ENCODE measurements at places on chromosomes 5 and 9. TPM values are rescaled to one million over a fixed set of nuclear protein-coding genes. Genes with fewer than 3 reads are reported as not detected.

DNA sequence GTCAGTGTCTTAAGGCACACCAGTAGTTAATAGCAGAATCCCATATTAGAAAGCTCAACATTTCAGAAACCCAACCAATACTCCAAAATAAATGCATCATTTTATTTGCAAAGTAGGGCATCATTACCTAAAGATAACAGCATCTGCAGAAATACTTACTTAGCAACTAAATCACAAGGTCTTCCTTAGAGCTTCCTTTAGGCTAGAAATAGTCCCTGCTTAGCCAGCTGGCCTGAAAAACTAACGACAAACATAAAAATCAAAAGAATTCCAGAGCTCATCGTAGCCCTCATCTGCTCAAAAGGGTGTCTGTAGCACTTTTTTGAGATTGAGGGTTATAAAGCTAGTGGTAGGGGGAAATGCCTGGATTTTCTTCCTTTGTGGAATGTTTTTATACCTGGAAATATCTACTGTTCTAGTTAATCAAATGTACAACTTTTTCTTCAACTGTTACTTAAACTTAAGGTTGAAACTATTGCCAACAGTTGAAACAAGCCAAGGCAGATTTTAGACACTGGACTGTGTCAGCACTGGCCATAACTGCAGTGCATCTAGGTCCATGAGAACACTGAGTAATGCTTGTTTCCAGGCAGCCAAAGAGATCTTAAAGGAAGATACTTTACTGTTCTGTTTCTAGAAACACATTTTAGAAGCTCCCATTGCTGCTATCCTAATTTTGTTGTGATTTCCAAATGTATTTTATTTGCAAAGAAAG is 129.4 kb upstream of the RASA1 start:
- no peak for DNase-seq

FOXI1 gene
- not detected for total RNA-seq

PLAC8L1 gene
- total RNA-seq: not detected

CXCL14 gene
- total RNA-seq: not detected

CXXC5 gene
- 39.8 TPM for total RNA-seq

DNA sequence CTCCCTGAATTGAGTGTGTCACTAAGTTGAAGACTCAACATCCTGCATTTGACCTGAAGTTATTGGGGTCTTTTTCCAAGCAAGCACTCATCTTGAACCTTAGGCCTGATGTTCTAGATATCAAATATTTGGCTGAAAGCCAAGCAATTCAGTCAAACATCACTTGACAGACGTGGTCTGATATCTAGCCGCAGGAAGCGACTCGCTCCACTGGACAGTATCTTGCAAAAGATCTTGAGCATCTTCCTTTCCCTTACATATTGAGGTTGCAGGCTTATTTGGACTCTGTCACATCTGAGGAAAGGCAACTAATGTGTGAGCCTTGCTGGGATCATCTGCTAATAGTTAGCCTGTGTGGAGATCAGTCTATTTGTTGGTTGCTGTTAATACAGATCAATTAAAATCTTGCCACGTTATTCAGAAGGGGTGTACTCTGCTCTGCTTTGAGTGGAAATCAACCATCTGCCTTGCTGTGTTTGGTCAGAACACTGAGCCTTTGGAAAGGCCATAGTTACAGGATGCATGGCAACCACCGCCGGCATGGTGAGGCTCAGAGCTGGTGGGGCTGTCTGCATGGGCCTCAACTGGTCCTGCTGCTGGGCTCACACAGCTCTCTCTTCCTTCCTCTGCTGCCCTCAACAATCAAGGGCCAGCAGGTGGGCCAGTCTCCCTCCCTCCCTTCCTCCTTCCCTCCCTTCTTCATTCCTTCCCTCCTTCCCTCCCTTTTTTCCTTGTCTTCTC is 166.9 kb upstream of the KLF9 start:
- no peak for DNase-seq

GRCh38 chr9:94920420-94921091 is 194.1 kb downstream of the AOPEP start:
- DNase-seq: peak; percentile 34

- no peak for DNase-seq
Observed at GRCh38 chr5:150296496-150296895, 6.2 kb downstream of the ARSI start.

DNA sequence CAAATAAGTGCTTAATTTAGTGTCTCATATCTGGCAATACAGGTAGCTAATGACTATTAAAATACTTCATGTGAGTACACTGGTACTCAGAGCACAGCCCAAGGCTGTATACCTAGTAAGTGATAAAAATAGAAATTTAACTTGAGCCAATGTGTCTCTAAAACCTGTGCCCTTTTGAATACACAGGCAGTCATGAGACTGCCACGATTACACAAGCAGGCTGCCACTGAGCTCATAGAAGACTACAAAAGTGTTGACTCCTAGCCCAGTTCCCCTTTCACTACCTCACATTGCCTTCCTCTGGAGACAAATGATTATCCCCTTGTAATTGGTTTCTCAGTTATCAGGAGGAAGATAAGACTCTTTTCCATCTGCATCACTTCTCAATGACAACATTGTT is 66.3 kb upstream of the PAPPA start:
- no peak for DNase-seq

ACOT12 gene
- total RNA-seq: not detected

GRCh38 chr5:147050172-147050571 is 171.6 kb upstream of the PPP2R2B start:
- no peak for DNase-seq

DNA sequence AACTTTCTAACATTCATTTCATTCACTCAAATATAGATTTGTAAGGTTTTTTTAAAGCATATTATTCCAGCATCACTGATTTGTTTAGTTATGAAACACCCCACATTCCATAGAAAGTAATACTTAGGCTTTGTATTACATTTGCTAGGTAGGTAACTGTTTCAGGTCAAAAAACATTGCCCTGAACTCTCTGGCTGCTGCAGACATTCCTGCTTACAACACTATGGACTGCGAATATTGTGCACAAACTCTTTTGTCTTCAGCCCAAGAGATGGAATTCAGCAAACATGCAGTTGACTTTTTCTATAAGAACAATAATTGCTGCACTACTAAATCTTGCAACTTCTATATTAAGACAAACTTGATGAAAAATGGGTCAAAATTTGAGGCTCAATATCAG is 301.0 kb downstream of the ARL15 start:
- DNase-seq: no peak

CDH6 gene
- total RNA-seq: 0.12 TPM

DNA sequence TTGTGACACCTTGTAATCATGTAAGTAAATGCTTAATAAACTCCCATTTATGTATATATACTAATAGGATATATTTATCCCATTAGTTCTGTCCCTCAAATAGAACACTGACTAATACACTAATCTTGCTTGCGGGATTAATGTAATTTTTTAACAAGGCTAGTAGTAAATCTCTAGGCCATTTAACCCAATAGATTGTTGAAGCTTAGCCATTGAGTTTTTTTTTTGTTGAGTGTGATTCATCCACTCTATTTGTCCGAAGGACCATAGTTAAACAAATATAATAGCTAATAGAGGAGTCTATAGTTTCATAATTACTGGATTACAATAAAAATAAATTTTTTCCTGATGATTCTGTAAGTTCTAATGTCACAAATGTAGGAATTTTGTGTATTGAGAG is 474.4 kb downstream of the CDH9 start:
- DNase-seq: no peak

- DNase-seq: no peak
Observed at GRCh38 chr5:134394932-134395331, 16.7 kb downstream of the CDKN2AIPNL start.

GRCh38 chr5:83323557-83324180 is 147.9 kb upstream of the VCAN start:
- DNase-seq: no peak

DNA sequence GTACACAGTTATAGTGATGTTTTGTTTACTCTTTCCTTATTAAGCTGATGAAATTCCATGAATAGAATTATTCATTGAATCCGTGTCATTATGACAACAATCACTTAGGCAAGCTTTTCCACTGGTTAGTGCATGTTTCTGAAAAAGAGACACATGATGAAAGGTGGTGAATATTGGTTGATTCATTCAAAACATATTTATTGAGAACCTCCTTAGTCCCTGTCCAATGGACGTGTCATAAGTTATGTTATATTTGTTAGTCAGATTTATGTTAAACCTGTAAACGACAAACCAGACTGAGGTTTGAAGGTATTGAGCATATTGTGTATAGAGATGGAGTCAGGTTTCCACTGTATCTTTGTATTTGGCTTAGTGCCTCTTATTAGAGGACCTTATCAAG is 1888.9 kb upstream of the CDH6 start:
- DNase-seq: no peak

DNA sequence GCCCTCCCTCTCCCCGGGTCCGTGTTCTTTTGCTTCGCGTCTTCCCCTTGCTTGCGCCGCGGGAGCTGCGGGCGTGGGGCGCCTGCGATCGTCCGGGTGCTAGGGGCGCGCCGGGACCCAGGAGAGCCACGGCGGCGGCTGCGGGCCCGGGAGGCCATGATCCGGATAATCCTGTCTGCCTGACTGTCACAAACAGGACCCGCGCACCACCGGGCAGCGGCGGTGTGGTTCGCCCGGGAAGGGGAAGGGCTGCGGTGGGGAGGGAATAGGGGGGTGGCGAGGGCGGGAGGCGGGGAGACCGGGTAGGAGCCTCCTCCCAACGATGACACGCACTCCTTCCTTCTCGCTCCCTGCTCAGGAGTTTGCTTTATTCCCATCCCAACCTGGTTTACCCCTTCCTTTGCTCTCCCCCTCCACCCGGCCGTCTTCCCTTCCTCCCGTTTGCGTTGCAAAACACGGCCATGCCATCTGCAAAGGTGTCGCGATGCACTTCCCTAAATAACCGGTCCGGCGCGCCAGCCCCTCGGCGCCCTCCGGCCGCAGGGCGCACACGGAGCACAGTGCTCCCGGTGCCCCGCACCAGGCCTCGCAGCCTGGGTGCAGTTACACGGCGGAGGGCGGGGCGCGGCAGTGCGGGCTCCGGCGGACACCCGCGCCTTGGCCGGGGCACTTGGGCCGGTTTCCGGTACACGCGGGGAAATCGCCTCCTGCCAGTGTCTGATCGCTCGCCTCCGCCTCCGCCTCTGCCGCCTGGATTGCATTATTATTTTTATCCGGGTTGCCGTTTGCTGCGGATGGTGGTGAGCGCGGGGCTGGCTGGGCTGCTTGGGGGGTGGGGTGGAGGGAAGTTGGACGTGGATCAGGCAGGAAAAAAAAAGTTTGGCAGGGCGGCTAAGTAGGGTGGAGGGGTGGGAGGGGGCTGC is 1.5 kb downstream of the SMARCA2 start:
- peak; percentile 76 for DNase-seq

- peak; percentile 14 for DNase-seq
Observed at GRCh38 chr5:65382582-65382981, 99.1 kb downstream of the ADAMTS6 start.

GRCh38 chr5:59337240-59337639 is 556.3 kb downstream of the PDE4D start:
- no peak for DNase-seq

DNA sequence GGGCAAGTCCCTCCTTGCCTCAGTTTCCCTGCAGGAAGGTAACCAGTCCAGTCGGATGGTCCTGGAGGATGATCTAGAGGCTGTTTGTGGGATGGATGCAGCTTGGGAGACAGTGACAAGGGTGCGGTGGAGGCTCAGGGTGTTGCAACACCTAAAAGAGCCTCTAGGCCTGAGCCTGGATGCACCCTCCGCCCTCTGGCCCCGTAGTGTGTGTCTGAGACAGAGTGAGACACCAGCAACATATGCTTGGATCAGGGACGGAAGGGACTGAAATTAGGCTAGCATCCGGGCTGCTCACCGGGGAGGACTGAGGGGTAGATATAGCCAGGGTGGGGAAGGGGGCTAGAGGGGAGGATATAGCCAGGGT is 1.1 kb downstream of the CRAT start:
- peak; percentile 24 for DNase-seq

- DNase-seq: no peak
Observed at GRCh38 chr9:93711002-93711401, 134.6 kb downstream of the PHF2 start.

- no peak for DNase-seq
Observed at GRCh38 chr9:97536480-97536879, 35.0 kb downstream of the TMOD1 start.

SPINK13 gene
- total RNA-seq: not detected

- DNase-seq: no peak
Observed at GRCh38 chr5:165039748-165040147, 1534.3 kb downstream of the MAT2B start.

- DNase-seq: no peak
Observed at GRCh38 chr9:72151104-72151503, 1.9 kb downstream of the GDA start.

DNA sequence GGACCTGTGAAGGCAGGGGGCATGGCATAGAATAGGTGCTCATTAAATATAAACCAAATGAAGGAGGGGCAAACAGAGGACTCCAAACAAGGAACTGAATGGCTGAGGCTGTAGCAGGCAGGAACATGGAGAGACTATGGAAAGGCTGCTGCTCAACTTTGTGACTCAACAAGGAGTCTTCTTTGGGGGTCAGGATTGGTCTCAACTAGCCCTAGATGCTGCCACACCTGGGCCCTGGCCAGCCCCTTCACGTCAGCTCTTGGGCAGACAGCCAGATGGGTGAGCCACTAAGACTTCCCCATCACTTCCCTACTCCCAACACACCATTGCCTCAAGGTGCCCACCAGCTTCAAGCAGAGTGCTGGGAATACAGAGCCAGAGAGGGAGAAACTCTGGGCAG is 11.0 kb downstream of the RPP25L start:
- DNase-seq: no peak

ATG10 gene
- 11.2 TPM for total RNA-seq

DNA sequence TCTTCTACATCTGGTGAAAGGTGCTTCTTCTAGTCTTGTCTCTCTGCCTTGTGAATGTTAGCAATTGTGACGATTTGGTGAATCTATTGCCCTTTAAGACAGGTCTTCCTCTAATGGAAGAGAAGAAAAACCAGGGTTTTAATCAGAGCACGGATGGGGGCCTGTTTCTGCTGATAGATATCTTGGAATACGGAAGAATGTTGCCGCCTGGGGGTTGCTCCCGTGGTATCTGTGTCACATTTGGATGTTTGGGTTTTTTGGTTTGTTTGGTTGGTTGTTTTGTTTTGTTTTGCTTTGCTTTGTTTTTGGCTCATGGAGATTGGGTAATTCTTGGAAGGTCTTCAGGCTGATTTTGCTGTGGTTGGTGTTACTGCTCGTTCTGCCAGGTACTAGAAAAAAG is 9.7 kb upstream of the SLC1A3 start:
- no peak for DNase-seq

NUTM2F gene
- not detected for total RNA-seq

LCN15 gene
- not detected for total RNA-seq

DNA sequence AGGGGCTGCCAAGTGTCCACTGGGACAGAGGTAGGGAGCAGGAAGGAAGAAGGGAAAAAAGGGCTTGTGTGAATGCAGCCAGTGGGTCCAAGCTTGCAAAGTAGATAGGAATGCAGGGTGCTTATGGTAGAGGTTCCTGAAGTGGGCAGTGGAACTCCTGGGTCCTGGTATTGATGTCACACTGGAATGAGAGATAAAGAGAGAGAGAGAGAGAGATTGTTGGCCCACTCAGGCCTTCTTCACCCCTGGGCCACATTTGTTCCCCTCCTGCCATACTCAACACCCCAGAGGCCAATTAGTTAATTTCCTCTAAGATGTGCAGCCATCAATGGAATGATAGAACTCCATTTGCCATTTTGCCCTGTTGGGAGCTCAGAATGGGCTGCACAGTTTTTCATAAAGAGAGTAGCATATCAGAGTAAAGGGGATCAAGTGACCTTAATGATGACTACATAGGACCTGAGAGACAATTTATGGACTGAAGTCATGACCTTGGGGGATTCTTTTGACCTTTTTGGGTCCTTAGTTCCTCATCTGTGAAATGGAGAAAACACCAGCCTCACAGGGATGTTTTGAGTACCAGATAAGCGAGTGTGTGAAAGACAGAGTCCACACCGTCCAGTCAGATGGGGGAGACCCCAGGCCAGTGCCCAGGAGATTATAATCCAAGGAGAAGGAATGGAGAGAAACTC is 52.9 kb downstream of the PPARGC1B start:
- no peak for DNase-seq

Measured in RPMI7951 (cell line).